ENCODE measurements at places on chromosomes 1 and 21.
A peak's percentile ranks its signal among the peaks of the same experiment; 100 is the strongest.

- DNase-seq = peak; percentile 89
Measured at GRCh38 chr1:100132566-100133477, at the start of the genes SASS6 and TRMT13. TSS of gene SASS6 (minus strand) at chr1:100132930. CDS start at chr1:100132814, 116 bp downstream. TSS of gene TRMT13 (plus strand) at chr1:100133163. CDS start at chr1:100133169, 6 bp downstream.

GRCh38 chr1:23169727-23170335 is 1.2 kb upstream of the LUZP1 start:
- no peak for DNase-seq

GRCh38 chr1:165671526-165671925 is 26.8 kb downstream of the ALDH9A1 start:
- no peak for DNase-seq

GRCh38 chr1:31549809-31550620 is 26.3 kb upstream of the TINAGL1 start:
- no peak for DNase-seq

GRCh38 chr21:31671931-31672330 is 12.4 kb downstream of the SOD1 start:
- DNase-seq = no peak

- DNase-seq = no peak
Measured at GRCh38 chr1:163538667-163539066, 216.9 kb downstream of the NUF2 start.

GRCh38 chr1:234856845-234857245 is 246.9 kb upstream of the IRF2BP2 start:
- DNase-seq = no peak

- no peak for DNase-seq
Measured at GRCh38 chr1:160086456-160086892, 5.1 kb downstream of the KCNJ9 start.

DNA sequence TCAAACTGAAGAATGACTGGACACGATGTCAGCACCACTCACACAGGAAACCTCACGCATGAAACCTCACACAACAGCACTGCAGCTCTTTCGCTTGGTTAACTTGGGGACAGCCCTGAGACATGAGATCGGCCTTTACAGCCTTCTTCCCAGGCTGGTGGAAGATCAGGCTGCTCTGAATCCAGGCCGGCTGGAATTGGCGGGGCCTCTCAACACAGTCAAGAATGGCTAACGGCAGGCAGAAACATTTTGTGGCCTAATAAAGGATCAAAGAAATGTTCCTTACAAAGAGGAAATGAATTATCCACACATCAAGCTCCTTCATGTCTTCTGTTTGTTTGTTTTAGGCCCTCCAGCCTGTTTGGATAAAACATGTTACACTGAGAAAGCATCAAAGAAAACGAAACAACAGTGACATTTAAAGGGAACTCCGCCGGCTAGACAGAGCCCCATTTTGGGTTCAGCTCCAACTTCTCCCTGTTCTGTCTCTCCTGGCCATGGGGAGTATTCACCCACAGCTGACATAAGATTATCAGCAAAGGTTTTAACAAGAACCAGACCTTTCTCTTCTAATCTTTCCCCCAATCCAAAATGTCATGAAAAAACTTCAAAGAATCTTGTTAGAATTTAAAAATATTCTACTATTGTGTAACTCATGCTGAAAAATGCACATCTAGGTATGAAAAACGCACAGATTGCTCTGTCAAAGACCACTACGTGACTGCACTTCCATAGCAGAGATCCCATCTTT is 131.2 kb downstream of the SLC45A1 start:
- no peak for DNase-seq

DNA sequence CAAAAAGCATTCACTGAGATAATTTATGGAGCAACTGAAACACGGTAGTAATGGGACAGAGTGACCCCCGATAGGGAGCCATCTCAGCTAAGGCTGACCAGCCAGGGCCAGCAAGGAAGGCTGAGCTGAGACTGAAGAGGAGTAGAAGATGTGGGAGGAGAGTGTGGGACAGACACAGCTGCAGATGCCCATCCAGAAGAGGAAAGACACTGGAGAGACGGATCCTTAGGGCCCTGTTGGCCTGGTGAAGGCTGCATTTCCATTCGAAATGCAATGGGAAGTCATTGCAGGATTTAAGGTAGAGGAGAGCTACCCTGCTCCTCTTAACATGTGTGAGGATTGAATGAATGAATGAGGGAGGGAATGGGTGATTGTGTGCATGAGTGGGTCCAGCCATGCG is 44.0 kb upstream of the LRP8 start:
- DNase-seq = no peak

DNA sequence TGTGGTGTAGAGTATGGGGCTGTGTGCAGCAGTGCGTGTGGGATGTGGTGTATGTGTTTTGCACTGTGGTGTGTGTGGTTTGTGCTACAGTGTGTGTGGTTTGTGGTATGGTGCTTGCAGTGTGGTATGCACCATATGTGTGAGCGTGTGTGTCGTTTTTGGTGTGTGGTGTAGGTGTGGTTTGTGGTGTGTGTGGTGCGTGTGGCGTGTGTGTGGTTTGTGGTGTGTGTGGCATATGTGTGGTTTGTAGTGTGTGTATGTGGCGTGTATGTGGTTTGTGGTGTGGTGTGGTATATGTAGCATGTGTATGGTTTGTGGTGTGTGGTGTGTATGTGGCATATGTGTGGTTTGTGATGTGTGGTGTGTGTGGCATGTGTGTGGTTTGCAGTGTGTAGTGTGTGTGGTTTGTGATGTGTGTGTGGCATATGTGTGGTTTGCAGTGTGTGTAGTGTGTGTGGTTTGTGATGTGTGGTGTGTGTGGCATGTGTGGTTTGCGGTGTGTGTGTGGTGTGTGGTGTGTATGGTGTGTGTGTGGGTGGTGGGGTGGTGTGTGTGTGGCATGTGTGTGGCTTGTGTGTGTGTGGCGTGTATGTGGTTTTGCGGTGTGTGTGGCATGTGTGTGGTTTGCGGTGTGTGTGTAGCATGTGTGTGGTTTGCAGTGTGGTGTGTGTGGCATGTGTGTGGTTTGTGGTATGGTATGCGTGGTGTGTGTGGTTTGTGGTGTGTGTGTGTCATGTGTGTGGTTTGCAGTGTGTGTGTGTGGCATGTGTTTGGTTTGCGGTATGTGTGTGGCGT is 53.5 kb upstream of the TRAPPC10 start:
- DNase-seq = no peak

- DNase-seq = no peak
Measured at GRCh38 chr1:8021676-8022266, 4.3 kb downstream of the ERRFI1 start.

DNA sequence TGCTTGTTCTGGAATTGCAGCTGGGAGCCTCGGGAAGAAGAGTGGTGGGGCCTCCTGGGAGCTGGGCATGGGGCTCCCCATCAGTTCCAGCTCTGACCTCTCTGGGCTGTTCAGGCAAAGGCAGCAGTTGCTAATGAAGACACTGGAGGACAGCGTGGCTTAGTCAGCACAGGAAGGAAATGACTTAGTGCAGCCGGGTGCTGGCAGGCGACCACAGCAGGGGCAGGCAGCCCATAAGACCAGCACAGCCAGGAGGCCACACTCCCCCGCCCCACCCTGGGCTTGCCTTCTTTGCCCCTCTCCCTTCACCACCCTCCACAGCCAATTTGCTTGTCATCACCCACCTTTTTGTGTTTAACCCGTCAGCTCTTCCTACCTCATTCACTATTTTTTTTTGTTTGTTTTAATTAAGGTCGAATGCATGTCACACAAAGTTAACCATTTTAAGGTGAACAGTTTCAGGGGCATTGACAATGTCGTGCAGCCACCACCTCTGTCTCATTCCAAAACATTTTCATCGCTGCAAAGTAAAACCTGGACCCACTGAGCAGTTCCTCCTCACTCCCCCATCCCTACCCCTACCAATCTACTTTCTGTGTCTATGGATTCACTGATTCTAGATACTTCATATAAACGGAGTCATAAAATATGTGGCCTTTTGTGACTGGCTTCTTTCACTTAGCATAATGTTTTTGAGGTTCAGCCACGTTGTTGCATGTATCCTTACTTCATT is 10.9 kb downstream of the OLIG2 start:
- no peak for DNase-seq

DNA sequence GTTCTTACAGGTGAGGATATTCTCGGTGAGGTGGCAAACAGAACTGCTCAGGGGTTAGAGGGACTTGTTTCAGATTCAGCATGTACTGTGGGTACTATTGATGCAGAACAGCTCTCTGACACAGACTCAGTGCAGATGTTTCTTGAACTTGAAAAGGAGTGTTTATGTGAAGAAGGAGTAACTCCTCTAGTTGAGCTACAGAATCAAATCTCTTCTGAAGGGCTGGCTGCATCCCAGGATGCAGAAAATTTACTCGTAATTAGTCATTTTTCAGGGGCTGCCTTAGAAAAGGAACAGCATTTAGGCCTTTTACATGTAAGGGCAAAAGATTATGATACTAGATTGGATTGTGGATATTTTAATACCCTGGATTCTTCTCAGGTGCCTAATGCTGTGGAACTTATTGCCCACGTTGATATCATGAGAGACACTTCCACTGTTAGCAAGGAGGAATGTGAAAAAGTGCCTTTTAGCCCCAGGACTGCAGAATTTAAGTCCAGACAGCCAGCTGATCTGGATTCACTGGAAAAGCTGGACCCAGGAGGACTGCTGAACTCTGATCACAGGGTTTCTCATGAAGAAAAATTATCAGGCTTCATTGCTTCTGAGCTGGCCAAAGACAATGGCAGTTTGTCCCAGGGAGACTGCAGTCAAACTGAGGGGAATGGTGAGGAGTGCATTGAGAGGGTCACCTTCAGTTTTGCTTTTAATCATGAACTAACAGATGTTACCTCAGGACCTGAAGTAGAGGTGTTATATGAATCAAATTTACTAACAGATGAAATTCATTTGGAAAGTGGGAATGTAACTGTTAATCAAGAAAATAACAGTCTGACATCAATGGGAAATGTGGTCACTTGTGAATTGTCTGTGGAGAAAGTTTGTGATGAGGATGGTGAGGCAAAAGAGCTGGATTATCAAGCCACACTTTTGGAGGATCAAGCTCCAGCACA is 79.6 kb upstream of the BMP8A start:
- DNase-seq = no peak

DNA sequence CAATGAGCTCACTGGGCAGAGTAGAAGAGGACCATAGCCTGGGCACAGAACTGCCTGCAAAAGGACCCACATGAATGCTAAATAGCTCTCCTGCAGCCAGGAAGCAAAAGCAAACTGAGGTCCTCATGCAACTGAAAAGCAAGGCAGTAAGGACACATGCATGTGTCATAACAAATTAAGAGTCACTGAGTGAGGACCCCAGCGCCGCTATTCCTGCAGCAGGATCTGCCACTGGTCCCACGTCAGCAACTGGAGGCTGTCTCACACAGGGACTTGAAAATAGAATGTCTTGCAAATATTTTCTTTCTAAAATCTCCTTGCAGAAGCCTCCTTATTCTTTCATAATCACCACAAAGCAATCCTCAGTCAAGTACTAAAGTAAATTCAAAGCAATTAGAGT is 559.6 kb upstream of the DAB1 start:
- DNase-seq = no peak

GRCh38 chr1:172536256-172536655 is 3.3 kb downstream of the SUCO start:
- DNase-seq = no peak

GRCh38 chr1:174789399-174789798 is 210.3 kb upstream of the CACYBP start:
- DNase-seq = no peak

DNA sequence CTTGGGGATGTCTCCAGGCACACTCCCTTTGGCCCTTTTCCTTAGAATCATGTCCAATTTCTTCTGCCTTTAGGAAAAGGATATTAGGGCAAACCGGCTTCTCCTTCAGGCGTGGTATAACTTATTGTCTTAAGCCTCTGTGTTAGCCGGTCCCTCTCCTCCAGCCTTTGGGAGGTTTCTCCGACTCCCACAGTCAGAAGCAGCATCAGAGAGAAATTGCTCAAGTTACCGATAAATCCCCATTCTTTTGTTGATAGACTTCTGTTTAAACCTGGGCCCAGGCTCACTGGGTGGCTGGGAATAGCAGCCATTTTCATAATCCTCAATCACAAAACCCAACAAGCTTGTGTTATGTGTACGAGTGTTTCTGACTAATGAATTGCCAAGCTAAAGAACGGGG is 85.4 kb upstream of the KAZN start:
- no peak for DNase-seq

DNA sequence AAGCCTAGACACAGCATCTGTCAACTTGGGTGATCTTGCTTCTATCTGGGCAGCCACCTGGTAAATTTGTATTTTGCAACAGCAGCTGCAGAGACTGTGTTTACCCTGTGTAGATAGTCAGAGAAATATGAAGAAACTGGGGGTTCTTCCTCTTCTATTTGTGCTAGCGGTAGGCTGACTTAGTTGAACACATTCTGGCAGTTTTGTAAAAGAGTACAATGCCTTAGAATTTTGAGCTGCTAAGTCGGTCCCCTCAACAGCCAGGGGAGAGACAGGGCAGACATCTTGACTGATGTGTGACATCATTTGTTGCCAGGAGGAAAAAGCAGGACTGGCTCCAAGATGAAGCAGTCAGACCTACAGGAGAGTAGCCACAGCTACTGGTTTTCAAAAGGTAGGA is 53.7 kb downstream of the KCNJ6 start:
- DNase-seq = no peak

DNA sequence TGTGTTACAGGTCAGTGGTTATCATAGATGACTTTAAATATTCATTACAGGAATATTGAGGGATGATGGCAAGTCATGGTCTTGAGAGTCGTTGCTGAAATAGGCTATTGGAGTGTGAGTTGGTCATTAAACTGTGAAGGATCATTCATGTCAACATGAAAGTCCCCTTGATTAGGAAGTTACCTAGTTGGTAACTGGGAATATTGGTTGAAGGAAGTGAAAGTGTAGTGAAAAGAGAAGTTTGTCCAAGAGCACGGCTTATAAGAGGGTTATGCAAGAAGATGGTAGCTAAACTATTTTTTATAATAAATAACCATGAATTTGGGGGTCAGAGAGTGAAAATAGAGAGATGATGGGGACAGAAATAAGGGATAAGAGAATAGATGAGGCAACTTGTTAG is 16.9 kb downstream of the CRB1 start:
- no peak for DNase-seq

- DNase-seq = no peak
Measured at GRCh38 chr1:157673008-157673407, 27.6 kb downstream of the FCRL3 start.

GRCh38 chr1:233343262-233343661 is 15.7 kb downstream of the MAP3K21 start:
- DNase-seq = no peak

- no peak for DNase-seq
Measured at GRCh38 chr1:225469051-225469450, 41.2 kb upstream of the LBR start.

GRCh38 chr1:91555074-91555730 is 54.6 kb downstream of the CDC7 start:
- no peak for DNase-seq

DNA sequence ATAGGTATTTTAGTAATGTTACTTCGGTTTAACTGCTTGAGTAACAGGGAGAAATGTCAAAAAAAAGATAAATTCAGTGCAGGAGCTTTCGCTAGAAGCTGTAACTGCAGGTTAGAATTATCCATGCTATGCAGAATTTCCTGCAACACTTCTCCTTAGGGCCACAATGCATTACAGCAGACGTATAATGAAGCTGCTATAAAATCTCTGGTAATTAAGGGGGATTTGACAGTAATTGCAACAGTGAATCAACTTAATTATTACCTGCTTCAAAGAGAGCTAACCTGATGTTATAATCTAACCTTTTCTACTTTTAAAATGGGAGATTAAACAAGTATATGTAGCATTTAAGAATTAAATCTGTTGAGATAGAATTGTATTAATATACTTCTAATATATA is 92.6 kb downstream of the ATG4C start:
- no peak for DNase-seq

Measured in stimulated activated CD8-positive, alpha-beta memory T cell treated with anti-CD3 and anti-CD28 coated beads, Interleukin-4, amount 100 ng/mL, for 4 hours (primary cell).